ENCODE measurements at places on chromosomes 1 and 21. TPM values are rescaled to one million over a fixed set of nuclear protein-coding genes. Genes with fewer than 3 reads are reported as not detected.
A peak's percentile ranks its signal among the peaks of the same experiment; 100 is the strongest.

DNA sequence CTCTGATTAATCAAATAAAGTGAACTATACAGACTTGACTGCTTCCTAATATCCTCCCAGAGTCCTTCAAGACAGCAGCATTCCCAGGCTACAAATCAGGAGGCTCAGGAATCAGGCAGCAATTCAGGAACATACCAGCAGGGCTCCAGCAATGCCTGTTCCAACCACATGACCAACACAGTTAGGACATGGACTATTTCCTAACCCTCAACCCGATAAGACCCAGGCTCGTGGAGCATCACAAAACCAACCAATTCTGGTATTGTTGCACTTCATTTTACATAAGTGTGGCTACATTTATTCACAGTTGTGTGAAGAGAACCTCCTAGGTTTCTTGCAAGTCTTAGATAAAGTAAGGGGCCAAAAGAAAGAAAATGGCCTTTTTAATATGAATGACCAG, 546.2 kb upstream of the ADGRL2 start:
- no peak for DNase-seq

ADSS2 gene
- total RNA-seq, result 53.4 TPM

LDLRAD1 gene
- total RNA-seq, result not detected

DNA sequence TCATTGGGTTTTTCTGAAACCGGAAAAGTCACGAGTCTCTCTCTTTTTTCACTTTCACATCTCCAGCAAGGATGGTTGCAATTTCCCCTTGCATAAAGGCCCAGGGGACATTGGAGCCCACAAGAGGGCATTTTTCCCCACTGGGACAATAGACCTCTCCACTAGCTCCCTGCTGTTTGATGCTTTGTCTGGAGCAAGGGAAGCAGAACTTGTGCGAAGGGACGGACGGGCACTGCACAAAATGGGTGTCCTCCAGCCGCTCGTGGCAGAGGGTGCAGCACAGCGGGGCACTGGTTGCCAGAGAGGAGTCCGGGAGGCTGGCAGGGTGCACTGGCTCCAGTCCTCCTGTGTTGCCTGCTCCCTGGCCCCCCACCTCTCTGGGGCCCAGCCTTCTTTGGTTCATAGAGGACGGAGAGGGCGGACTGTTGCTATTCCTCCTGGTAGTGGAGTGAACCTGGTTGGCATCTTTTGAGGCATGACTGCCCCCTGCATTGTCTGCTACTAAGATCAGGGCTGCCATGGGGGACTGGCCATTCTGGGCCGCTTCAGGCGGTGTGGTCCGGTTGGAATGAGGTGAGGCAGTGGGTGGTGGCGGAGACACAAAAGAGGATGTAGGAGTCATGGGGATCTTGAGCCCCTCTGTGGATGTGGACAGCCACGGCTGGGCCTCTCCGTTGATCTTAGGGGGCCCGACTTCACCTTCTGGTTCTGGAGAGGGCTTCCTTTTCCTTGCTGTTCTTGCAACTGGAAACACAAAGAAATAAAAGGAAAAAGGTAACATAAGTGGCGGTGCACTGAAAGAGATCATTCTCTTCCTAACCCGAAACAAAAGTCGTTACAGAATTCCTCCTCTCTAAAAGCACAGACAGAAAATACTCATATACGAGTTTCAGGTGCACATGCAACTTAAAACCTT, 2.6 kb downstream of the IRF2BP2 start:
- peak; percentile 67 for DNase-seq

- no peak for DNase-seq
Measured at GRCh38 chr1:158327481-158327880, 3.9 kb downstream of the CD1B start.

GRCh38 chr1:42319128-42319851, 15.7 kb downstream of the FOXJ3 start:
- no peak for DNase-seq

- no peak for DNase-seq
Measured at GRCh38 chr1:183330335-183330734, 87.8 kb downstream of the NMNAT2 start.

FMO3 gene
- total RNA-seq, result not detected

DNA sequence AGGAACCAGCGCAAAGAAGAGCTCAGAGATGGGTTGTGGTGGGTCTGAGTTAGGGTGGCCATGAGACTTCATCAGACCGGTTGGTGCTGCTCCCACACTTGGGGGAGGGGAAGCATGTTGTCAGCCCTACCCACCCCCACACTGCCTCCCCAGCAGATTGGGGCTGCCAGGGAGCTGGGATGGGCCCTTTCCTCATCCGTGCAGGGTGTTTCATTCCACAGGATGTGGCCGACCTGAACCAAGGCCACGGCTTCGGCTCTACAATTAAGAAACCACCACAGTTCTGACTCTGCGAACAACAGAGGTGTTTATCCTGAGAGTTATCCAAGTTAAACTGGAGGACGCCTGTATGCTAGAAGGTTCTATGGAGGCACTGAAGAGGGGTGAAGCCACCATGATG, 171.2 kb downstream of the ETS2 start:
- DNase-seq, result no peak

- no peak for DNase-seq
Measured at GRCh38 chr1:15708486-15709137, 24.5 kb downstream of the PLEKHM2 start.

NTMT2 gene
- total RNA-seq, result not detected

DNA sequence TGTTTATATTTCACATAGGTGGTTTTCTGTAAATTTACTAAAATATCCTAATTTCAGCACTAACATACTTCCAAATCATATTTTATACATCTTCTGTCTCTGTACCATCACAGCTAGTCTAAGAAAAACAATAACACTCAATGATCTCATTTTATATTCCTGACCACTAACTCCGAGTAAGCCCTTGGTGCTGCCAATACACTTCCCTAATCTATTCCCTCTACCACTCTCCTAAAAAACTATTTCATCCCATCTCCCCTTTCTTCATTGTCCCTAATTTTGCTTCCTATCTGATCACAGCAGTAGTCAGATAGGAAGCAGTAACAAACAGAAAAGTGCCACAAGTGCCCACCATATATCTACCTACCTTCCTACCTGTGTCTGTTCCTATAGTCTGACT, 36.2 kb downstream of the ASH1L start:
- DNase-seq, result no peak

TSTD1 gene
- total RNA-seq, result 94.4 TPM

GRCh38 chr1:115098979-115099692, 9.8 kb upstream of the TSPAN2 start:
- peak; percentile 83 for DNase-seq

GRCh38 chr1:52203935-52204625, 62.2 kb downstream of the ZFYVE9 start:
- DNase-seq, result no peak

DNA sequence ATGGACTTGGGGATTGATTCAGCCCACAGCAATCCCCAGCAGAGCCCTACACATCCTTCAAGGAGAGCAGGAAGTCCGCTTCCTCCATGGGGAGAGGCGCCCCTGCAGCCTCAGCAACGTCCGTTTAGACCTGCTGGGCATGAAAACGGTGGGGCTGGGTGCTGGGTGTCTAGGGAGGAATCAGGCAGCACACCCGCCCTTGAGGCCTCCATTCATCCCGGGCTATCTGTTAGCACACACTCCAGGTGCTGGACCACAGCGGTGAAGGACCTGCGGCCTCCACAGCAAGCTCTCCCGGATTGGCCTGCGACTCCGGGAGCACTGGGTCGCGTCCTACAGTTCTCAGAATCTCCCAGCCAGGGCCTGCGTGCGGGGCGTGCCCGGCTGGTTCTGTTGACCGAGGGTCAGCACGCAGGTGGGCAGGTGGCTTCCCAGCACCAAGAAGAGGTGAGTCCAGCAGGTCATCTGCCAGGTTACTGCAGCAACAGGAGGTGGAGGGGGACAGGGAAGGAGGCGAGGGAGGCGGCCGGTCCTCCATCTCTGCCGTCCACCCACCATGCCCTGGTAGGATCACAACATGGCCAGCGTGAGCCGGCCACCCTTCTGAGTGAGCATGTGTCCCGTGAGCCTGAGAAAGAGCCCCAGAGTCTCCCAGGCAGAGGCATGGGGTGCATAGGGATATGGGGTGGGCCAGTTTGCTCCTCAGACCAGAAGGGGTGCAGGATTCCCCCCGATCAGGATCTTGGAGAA, 96.6 kb downstream of the RIPK4 start:
- DNase-seq, result no peak

- DNase-seq, result no peak
Measured at GRCh38 chr21:37899146-37899545, 17.1 kb downstream of the KCNJ6 start.

LRIG2 gene
- total RNA-seq, result 30.6 TPM

LCE2B gene
- total RNA-seq, result not detected

GRCh38 chr1:100142343-100142742, 9.4 kb downstream of the TRMT13 start:
- DNase-seq, result no peak

ANKRD34A gene
- total RNA-seq, result 2.8 TPM

TADA1 gene
- total RNA-seq, result 12.9 TPM

DNA sequence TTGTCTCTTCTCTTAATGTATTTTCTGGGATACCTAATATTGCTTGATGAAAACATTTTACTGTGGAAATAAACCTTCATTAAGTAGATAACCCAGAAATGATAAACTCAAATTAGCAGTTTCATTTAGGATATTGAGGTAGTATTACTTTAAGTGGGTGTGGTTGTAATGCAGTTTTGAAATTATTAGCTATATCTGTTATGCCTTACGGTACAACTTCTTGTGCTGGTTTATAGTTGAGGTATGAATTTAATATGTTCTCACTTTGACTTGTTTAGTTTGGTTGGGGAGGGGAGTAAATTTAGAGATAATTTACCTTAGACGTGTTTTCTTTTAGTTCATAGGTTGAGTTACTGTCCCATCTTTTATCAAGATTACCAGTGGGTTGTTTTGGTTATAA, 111.0 kb downstream of the POU2F1 start:
- no peak for DNase-seq
